ENCODE measurements at places on chromosomes 11 and 22.
A peak's percentile ranks its signal among the peaks of the same experiment; 100 is the strongest.

DNA sequence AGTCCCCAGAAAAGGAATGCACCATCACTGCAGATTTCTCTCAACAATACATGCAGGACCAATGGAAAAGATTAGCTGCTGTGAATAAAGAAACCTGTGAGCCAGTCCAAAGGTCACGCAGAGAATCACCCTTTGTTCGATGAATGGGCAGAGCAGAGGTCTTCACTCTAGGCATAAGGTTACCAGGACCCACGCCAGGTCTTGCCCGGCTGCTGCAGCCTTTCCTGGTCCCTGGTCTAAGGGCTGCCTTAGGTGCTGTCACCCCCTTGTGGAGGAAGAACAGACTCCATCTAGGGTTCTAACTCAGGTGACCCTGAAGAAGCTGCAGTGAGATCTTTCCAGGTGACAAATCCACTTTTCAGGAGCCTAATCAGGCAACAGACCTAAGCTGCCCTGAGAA lies 29.0 kb upstream of the NAP1L4 start:
- DNase-seq: peak; percentile 78

GRCh38 chr11:36953976-36954375 lies 355.9 kb upstream of the RAG2 start:
- no peak for DNase-seq

GRCh38 chr22:27538666-27539065 lies 262.9 kb downstream of the MN1 start:
- DNase-seq: no peak

DNA sequence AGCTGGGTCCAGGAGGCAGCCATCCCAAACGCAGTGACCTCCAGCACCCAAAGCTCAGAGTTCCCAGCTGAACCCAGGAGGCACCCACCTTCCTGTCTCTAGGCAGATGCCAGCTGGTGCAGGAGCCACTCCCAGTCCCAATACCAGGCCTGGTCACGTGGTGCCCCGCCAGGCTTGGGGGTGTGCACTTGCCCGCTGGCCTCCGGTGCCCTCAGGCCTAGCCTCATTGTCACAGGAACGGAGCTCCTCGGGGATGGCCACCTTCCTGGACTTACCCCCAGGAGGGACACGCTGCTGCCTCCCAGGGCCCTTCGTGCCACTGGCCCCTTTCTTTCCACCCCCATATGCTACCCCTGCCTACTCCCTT lies 4.6 kb downstream of the BID start:
- DNase-seq: no peak

DNA sequence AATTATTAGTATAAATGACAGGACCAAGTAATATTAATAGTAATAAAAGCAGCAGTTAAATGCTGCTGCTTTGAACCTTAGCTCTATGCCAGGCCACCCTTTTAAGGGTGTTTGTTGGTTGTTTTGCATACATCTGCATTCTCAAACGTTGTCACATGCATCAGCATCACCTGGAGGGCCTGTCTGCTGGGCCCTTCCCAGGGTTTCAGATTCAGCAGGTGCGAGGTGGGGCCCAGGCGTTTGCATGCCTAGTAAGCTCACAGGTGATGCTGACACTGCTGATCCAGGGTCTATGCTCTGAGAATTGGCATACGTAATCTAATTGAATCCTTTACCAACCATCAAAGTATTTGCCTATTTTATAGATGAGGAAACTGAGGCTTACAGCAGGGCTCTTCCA lies 246.5 kb downstream of the CADM1 start:
- DNase-seq: no peak

DNA sequence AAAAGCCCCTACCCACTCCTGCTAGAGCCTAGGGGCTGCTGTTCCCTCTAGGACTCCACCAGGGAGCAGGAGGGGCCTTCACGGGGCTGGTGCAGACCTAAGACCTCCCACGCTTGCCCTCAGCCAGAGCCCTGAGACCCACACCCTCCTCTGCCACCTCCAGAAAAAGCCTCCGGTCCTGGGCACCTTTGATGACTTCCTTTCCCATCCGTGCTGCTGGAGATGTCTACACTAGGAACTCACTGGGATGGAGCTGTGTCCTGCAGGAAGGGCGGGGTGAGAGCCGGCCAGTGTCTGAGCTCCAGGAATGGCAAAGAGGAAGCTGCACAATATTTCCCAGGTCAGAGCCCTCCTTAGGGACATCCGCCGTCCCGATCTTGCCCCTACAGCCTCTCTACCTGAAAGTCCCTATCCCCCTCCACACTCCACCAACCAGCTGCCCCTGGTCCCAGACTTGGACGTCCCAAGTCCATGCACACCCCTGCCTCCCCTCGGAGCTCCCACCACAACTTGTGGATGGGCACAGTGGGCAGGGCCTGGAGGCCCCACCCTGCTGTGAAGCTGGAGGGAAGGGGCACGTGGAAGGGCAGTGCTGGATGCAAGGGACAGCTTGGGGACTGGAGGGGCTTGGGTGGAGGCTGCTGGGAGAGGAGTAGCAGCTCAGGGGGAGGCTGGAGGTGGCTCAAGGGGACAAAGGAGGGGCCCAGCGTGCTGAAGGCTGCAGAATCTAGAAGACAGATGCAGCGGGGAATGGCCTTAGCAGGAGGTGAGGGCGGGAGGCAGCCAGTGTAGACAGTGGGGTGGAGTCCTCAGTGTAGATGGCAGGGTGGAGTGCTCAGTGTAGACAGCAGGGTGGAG lies 13.5 kb upstream of the LRP5 start:
- DNase-seq: no peak

DNA sequence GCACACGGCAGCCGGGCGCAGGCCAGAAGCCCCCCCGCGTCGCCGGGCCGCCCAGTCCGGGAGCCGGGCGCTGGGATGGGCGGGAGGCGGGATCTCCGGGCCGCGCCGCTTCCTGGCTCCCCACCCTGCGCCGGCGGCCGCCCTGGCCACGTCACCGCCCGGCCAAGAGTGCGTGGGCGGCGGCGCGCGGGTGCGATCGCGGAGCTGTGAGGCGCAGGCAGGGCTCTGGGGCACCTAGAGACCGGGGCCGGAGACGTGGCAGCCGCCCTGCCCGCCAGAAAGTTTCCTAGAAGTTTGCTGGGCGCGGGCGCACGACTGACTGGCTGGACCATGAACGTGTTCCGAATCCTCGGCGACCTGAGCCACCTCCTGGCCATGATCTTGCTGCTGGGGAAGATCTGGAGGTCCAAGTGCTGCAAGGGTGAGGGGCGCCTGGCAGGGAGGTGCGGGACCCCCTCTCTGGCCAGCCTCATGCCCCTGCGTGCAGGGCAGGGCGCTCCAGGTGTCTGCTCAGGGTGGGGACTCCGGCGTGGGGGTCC lies at the start of gene KDELR3:
KDELR3 (plus strand) TSS at position 193 of the 539 bp plus-strand sequence; CDS start at position 331, 138 bp downstream.
- peak; percentile 72 for DNase-seq

- DNase-seq: no peak
Observed at GRCh38 chr11:13468750-13469149, 5.7 kb upstream of the BTBD10 start.

DNA sequence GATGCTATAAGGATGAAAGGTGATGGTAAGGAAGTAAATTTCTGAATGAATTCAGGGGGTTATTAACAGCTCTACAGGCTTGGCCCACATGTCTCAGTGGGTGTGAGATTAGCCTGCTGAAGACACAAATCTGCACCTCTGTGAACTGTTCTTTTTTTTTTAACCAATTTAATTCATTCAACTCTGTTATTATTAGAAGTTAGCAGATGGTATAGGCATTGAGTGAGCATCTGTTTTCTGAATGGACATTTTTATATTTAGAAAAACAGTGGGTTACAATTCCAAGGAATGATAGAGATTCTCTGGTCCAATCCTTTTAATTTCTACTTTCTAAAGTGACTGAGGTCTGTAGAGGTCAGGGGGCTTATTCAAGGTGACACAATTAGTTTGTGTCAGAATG lies 122.0 kb upstream of the SORL1-AS1 start:
- DNase-seq: no peak

DNA sequence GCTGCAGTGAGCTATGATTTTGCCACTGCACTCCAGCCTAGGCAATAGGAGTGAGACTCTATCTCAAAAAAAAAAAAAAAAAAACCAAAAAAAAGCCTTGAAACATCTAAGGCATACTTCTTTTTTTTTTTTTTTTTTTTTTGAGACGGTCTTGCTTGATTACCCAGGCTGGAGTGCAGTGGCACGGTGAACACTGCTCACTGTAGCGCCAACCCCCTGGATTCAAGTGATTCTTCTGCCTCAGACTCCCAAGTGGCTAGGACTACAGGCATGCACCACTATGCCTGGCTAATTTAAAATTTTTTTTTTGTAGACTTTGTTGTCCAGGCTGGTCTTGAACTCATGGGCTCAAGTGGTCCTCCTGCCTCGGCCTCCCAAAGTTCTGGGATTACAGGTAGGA lies 19.5 kb downstream of the ARFGAP3 start:
- DNase-seq: no peak

- no peak for DNase-seq
Observed at GRCh38 chr11:69864686-69865661, 45.8 kb upstream of the FGF3 start.

GRCh38 chr11:92225568-92226330 lies 1.1 kb downstream of the FAT3 start:
- DNase-seq: peak; percentile 72

GRCh38 chr11:82718307-82718706 lies 15.4 kb downstream of the FAM181B start:
- DNase-seq: peak; percentile 74

DNA sequence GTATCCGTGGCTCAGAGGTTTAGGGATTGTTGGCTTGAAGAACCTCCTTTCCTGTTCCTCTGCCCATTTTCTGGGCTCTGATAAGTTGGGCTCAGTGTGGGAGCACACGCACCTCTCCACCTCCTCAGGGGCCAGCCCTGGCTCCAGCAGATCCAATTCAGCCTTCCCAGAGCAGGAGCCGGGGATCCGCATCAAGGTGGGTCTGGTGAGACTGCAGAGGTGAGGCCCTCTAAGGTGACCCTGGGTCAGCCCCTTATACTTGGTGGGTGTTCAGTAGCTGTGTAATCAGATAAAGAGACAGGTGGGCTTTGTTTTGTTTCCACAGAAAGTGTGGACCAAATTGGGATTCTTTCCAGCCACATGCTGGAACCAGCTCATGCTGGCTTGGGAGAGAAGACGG lies 1466.0 kb downstream of the TBC1D22A start:
- DNase-seq: no peak

DNA sequence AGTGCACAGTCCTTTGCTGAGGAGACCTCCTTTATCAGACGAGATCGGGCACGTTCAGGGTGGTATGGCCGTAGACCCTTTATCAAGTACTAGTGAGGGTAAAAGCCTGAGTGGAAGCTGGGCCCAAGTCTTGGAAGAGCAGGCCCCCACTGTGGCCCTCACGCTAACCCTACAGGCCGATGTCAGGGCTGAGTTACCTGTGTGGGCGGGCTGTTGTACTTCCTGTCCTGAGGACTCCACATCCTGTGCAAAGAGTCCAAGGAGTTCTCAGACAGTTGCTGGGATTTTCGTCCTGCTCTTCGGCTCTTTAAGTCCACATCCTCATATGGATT lies 34.9 kb downstream of the RPL27A start:
- no peak for DNase-seq

DNA sequence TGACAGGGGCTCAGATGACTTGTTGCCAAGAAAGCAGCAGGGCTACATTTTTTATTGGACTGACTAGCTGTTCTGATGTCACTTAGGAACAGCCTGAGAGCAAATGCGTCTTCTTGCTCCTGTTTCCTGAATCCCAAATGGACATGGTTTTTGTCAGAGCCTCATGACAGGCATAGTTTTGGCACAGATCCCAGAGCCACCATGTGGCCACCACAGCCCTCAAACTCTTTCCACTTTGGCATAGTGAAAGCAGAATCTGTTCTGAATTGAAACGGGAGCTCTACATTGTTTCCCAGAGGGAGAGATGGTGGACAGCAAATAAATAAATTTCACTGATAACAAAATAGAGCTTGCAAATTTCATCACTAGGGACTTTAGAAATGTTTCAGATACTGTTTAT lies 222.2 kb downstream of the C11orf87 start:
- peak; percentile 71 for DNase-seq

GRCh38 chr11:96696731-96697130 lies 306.9 kb downstream of the JRKL start:
- DNase-seq: no peak

- no peak for DNase-seq
Observed at GRCh38 chr22:35226958-35227647, 30.2 kb upstream of the HMGXB4 start.
